ENCODE measurements at places on chromosomes 11 and 22.

GRCh38 chr11:1326435-1327063 is 17.1 kb upstream of the TOLLIP start:
- DNase-seq, result no peak

DNA sequence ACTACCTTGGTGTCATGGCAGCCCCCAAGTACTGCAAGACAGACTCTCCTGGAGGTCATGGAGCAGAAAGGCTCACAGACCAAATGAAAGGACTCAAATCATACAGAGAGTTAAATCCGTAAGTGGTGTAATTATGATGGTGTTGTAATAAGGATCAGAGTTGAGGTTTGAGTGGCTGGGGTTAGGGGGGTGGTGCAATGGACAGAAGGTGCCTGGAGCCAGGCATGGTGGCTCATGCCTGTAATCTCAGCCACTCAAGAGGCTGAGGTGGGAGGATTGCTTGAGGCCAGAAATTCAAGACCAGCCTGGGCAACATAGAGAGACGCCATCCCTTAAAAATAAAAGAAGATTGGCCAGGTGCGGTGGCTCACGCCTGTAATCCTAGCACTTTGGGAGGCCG is 18.7 kb downstream of the ART5 start:
- no peak for DNase-seq

- DNase-seq, result no peak
Measured at GRCh38 chr11:3130269-3131071, 34.6 kb downstream of the OSBPL5 start.

DNA sequence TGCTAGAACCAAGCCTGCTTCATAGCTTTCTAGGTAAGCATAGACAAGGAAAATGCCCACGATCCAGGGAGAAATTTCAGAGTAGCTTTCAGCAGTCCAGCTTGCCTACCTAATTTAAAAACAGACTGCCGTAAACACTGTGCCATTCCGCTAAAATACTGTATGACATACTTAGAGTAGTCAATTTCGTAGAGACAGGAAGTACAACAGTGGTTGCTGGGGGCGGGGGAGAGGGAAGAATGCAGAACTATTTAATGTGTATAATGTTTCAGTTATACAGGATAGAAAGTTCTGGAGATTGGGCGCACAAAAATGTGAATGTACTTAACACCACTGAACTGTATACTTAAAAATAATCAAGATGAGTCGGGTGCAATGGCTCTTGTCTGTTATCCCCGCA is 56.7 kb downstream of the C11orf58 start:
- no peak for DNase-seq

GRCh38 chr22:35616043-35616442 is 1.1 kb downstream of the MB start:
- DNase-seq, result no peak
